ENCODE measurements at places on chromosomes 11 and 22.

DNA sequence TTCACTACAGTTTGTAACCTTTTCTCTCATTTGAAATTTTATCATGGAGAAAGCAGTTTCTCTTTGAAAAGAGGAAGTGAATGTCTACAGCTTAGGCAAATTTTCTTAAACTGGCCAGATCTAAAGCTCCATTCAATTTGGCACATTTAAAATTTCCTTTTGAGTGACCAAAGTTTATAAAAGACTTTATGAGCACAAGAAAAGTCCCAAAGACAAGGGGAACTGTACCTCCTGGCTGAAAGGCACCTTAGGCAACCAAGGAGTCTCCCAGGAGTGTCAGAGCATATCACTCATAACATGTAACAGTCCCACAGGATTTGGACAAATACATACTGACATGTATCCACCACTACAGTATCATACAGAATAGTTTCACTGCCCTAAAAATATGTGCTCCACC lies 41.3 kb downstream of the NARS2 start:
- no peak for DNase-seq

- no peak for DNase-seq
Observed at GRCh38 chr11:13868710-13869397, 93.7 kb upstream of the SPON1 start.

DNA sequence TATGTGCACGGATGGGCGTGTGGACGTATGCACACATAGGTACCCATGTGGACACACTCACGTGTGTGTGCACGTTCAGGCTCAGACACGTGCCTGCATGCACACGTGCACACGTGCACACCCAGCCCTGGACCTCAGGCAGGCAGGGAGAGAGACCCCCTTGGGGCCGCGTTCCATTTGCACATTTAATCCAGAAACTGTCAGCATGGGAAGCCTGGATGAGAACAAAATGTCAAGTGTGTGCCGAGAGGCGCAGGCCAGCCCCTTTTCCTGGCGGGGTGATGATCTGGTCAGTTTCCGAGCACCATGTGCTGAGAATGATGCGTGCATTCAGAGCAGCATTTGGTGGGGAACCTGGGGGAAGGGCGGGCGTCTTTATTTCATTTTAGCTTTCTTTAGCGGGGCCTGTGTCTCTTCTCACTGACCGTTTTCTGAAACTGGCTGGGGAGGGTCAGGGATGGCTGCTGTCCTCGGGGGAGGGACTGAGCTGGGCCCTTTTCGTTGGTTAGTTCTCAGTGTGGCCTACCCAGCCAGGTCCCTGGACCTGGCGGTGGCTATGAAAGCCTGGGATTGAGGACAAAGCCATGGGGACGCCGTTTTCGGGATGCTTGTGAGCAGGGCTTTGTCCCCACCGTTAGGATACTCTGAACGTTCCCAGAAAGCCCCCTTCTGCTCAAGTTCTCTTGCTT lies 96.3 kb downstream of the KCNQ1 start:
- DNase-seq, result no peak

GRCh38 chr22:37442537-37442936 lies 15.3 kb upstream of the ELFN2 start:
- DNase-seq, result no peak

DNA sequence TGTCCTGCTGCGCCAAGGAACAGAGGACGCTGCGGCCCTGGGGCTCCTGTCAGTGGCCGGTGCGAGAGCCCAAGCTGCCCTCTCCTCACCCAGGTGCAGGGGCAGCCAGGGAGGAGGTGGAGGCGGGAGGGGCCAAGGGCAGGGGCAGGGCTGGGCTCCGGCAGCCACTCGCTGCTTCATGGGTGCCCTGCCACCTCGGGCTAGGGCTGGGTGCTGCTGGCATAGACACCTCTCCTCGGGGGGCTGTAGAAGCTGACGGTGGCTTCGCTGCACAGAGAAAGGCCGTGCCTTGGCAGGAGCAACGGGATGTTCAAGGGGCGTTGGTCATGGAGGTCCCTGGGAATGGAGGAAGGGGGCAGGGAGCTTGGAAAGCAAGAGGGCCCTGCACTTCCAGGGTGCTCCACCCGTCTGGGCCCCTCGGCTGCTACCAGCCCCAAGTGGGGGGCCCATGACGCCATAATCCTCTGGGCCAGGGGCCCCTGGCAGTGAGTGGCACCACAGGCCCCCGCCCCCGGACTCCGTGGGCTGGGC lies 1.6 kb upstream of the TBX1 start:
- no peak for DNase-seq

GRCh38 chr11:67645521-67646461 lies 4.7 kb downstream of the ACY3 start:
- no peak for DNase-seq

DNA sequence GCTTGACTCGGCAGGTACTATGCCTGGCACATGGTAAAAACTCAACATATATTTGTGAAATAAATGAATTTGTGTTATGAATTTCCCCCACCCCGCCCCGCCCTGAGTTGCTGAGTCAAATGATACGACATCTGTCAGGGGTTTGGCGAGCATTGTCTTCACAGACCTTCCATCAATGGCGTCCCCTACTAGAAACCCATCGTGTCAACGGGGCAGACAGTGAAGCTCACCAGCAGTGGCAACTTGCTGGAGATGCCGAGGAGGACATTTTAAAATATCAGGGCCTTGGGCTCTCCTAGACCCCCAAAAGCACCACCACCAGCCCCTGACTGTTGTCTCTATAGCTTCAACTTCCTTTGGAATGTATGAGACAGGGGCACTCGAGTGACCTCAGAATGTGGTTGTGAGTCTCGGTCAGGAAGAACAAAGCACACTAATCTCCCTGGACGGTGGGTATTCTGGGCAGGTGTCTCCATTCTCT lies 761 bp upstream of the NXF1 start:
- no peak for DNase-seq

DNA sequence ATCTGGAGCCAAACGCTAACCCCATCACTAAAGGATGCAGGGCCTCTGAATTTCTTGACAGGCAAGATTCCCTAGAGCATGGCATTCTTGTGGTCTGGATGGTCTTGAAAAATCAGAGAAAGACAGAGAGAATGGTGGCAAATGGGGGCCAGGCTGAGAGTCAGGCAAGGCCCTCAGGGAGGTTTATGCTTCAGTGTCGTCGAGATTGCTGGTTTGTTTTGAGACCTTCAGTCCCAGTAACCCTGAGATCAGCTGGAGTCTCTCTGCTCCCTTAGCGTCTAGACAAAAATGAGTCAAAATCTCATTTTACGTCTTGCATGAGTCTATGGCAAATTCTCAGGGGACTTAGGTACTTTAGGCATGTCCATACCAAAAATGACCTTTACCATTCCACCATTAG lies 539.3 kb downstream of the SOX6 start:
- no peak for DNase-seq

DNA sequence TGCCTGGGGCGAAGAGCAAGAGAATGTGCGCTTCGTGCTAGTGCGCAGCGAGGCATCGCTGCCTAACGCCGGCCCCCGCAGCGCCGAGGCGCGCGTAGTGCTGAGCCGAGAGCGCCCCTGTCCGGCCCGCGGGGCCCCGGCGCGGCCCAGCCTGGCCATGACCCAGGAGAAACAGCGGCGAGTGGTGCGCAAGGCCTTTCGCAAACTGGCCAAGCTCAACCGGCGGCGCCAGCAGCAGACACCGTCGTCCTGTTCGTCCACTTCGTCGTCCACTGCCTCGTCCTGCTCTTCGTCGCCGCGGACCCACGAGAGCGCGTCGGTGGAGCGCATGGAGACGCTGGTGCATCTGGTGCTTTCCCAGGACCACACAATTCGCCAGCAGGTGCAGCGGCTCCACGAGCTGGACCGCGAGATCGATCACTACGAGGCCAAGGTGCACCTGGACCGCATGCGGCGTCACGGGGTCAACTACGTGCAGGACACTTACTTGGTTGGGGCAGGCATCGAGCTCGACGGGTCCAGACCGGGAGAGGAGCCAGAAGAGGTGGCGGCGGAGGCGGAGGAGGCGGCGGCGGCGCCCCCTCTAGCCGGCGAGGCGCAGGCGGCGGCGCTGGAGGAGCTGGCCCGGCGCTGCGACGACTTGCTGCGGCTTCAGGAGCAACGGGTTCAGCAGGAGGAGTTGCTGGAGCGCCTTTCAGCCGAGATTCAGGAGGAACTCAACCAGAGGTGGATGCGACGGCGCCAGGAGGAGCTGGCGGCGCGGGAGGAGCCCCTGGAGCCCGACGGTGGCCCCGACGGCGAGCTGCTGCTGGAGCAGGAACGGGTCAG lies 1.0 kb downstream of the RASSF10 start:
- no peak for DNase-seq

GRCh38 chr11:86743223-86744118 lies 56.9 kb upstream of the PRSS23 start:
- DNase-seq, result no peak

DNA sequence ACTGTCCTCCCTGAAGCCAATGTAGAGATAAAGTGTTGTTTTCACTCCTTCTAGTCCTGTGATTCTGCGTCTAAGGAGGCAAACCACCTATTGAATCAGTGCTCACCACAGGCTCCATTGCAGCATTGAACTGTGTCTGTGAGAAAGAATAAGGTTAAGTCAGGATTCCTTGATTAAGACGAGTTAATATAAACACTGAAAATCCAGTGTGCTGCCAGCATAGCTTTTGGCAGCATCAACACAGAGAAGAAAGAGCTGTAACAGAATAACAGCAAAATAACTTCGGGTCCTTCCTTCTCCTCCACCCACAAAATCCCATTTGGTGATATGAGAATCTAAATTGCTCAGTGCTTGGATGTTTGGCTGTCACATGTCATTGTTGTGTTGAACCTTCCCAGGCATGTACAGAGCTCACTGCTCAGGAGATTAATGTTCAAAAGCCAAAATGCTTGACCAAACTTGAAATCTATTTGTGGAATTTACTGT lies 185.2 kb upstream of the DDI1 start:
- DNase-seq, result no peak

DNA sequence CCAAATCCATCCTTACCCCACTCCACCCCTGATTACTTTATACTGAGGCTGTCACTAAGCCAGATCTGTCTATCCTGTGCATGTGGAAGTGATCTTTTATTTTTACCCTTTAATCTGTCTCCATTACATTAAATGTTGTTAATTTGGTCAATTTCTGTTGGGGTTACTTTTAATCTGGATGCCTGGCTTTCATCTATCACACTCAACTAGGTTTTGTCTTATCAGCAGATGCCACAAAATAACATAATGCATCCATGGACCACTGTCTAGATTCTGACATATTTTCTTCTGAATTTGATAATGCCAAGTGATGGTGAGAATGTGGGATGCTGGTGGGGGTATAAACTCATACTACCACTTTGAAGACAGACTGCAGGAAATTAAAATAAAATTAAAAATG lies 108.4 kb downstream of the FDX1 start:
- DNase-seq, result no peak

- DNase-seq, result no peak
Observed at GRCh38 chr11:62732830-62733229, 4.5 kb downstream of the TTC9C start.

GRCh38 chr11:68261006-68261405 lies 10.8 kb downstream of the C11orf24 start:
- no peak for DNase-seq

GRCh38 chr11:93477684-93478234 lies 65.4 kb downstream of the SMCO4 start:
- DNase-seq, result no peak

- DNase-seq, result no peak
Observed at GRCh38 chr11:47264119-47264518, 5.8 kb upstream of the MADD start.

DNA sequence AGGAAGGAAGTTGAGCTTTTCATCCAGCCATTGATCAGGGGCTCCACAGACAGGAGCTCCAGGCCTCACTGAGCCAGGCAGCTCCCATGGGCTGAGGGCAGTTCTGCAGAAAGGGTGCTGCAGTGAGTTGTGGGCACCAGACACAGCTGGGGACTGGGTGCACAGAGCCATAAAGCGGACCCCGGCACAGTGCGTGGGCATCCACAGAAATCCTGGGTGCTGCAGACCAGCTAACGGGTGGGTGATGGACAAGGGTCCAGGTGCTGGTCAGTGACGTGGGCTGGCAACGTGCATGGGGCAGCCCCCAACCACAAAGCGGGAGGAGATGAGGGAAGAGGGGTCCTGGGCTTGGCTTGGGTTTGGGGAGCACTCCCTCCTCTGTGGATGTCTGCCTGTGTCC lies 19.4 kb upstream of the GAL start:
- no peak for DNase-seq

GRCh38 chr11:70207531-70208131 lies 4.5 kb downstream of the FADD start:
- DNase-seq, result no peak

DNA sequence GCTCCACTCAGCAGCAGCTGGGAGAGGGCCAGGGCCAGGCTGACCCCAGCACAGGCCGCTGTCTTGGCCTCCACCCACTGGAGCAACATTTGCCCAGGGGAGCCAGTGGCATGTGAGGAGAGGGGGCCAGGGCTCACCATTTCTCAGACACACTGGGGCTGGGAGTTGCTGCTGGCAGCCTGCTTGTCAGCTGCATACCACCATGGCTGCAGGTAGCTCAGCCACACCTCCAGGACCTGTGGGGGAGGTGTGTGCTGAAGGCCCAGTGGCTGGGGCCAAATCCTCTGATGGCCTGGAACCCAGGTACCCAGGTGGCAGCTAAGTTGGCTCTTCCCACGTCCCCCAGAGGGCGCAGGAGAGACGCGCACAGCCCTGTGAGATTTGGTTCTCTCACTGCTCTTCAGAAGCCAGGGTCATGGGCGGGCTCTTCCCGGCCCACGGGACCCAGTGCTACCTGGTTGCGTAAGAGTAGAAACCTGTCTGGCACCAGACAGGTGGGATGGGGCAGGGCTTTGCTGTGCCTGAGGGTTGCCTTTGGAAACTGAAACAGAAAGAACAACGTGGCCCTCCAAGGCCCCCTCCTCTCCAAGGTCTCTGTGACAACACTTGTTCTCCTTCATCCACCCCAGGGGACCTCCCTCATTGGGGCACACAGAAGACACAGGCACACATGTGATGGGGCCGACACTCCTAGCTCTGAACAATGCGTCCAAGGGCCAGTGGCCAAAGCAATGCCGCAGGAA lies 98.8 kb downstream of the MED15 start:
- no peak for DNase-seq

DNA sequence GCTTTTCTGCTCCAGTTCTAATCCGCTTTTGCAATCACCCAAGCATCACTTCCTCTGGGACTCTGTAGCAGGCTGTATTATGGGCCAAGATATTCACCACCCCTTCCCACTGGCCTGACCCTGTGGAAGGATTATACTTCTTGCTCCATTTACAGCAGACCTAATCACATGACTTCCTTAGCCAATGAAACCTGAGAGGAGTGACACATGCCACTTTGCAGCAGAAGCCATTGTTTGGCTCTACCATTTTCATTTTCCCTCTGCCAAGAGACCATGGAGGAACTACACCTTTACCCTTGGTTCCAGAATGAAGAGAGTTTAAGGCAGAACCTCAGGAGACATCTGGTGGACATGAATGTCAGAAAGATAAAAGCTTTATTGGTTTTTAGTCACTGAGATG lies 134.9 kb upstream of the HSD17B12 start:
- no peak for DNase-seq

DNA sequence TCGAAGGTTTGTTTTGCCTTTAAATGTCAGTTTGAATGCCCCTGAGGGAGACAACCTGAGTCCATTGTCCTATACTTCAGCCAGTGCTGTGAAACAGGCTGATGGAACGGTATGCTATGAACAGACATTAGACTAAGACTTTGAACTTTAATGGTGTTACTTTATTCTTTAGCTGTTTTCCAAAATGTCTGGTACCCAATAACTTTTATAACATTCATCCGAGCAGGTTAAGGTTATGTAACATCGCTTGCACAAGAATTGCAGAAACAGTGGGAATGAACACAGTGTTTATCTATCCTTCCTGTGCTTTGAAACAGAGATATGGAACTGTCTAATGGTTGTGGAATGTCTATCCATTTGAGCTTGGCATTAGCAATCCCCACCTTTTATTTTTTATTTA lies 12.5 kb upstream of the PTS start:
- no peak for DNase-seq

- no peak for DNase-seq
Observed at GRCh38 chr11:22192642-22193347, at the start of gene ANO5. Gene ANO5 (plus strand): TSS chr11:22193085. CDS start chr11:22193493, 408 bp downstream.
